ENCODE measurements at places on chromosomes 3 and 15. TPM values are rescaled to one million over a fixed set of nuclear protein-coding genes. Genes with fewer than 3 reads are reported as not detected.

GRCh38 chr3:2810723-2811122, 299.5 kb downstream of the IL5RA start:
- no peak for DNase-seq

DNA sequence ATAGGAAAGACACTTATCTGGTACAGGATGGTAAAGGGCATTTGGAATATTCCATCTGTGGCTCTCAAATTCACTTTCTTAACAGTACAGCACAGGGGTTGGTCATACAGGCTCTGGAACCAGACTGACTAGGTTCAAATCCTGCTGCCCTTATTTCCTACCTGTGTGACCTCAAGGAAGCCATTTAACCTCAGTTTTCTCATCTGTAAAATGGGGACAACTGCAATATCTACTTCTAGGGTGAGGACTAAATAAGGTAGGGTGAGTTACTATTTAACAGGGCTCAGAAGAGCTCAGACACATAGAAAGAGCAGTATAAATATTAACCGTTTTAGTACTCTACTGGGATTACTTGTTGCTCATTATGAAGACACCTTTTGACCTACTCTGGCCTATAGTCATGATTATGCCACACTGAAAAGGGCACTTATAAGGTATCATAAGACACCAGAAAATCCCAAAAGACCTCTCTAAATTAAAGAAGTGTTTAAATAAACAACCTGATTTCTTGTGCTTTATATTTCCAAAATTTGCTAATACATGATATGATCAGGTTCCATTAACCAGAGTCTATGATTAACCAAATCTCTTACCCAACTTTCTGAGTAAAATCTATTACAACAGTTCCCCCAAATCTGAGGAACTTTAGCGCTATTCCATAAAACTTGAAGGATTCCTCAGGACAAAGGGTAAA, 6.5 kb downstream of the RFTN1 start:
- DNase-seq = no peak

The USP50 gene
- total RNA-seq = not detected

- no peak for DNase-seq
Observed at GRCh38 chr15:78730955-78731354, 80.3 kb downstream of the ADAMTS7 start.

- no peak for DNase-seq
Observed at GRCh38 chr3:75110741-75111140, 496.3 kb upstream of the CNTN3 start.

GRCh38 chr3:183895296-183895695, 10.6 kb upstream of the PARL start:
- DNase-seq = no peak

The TRIM42 gene
- not detected for total RNA-seq

DNA sequence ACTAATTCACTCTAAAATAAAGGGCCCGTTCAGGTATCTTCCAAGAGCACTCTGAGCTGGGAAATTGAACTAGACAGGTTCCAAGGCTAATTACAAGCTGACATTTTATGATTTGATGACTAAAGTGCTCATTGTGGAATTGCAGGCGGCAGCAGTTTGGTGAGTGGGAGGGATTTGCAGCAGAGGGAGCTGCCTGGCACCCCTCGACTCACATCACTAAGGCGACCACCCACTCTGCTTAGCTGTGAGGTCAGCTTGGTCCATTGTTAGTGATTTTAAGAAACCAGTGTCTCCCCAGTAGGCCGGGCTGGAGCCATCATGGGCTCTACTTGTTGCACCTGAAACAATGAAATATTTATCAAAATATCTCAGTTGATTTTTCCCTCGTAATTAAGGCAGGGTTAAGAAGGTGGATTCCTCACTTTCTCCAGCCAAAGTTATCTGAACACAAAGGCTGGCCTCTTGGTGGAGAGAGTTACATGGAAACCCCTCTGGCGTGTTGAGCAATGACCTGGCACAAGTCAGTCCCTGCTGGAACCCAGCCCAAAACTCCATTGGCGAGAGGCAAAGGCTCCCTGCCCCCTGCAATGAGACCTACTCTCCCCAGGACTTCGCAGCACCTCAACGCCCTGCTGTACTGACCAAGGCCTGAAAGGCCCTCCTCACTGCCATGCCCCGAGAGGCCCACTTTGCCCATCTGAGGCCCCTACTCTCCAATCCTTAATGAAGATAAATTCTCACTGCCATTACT, 65.0 kb upstream of the ATP2B2 start:
- no peak for DNase-seq

DNA sequence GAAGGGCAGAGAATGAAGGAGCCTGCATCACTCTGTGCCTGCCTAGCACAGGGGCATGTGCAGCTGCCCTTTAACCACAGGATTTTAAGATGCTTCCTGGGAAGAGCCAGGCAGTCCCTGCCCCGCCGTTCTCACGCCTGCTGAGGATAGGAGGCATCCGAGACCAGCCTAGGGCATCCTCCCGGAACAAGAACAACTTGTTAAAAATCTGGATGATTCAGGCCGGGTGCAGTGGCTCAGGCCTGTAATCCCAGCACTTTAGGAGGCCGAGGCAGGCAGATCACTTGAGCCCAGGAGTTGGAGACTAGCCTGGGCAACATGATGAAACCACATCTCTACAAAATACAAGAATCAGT, 15.2 kb downstream of the NRROS start:
- DNase-seq = peak; percentile 72

DNA sequence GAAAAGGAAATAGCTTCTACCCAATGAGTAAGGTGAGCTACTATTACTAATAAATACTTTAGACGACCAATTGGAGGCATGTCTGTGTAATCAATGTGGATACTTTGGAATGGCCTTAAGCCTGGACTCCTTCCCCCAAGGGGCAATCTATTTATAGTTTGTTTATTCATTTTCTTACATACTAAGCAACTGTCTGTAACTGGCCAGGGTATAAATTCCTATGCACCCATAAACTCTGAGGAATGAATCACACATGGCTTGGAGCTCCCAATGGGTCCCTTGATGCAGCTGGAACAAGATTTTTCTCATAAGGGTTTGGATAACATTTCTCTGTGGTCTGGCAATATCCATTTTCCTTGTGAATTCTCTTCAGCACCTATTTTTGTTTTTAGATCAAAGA, 506.8 kb downstream of the EDEM1 start:
- DNase-seq = no peak

GRCh38 chr3:152446495-152446894, 177.8 kb downstream of the MBNL1 start:
- no peak for DNase-seq

GRCh38 chr3:44584646-44585501, at the start of gene ZNF660:
ZNF660 (plus strand) TSS chr3:44584964; CDS start chr3:44594194, 9,230 bp downstream.
- DNase-seq = peak; percentile 47

GRCh38 chr3:74129056-74129455, 485.4 kb downstream of the CNTN3 start:
- DNase-seq = no peak

DNA sequence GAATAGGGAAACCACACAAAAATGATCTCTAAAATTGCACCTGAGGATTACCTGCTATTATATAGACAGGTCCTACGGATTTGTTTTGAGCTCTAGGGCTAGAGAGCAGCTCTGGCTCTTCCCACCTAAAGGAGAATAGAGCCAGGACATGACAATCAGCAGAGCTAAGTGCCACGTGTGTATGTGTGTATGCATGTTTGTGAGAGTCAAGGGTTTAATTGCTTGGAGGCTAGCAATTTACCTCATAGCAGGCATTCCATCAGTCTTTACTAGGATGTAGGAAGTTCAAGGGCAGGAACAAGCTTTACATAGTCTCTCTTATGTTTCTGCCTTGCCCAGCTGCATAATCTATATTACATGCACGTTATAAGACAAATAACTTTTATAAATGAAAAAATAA, 498.2 kb downstream of the NSUN3 start:
- no peak for DNase-seq

GRCh38 chr15:42010434-42010833, 10.4 kb downstream of the PLA2G4E start:
- DNase-seq = peak; percentile 48

GRCh38 chr3:141798448-141798845, 35.2 kb downstream of the GRK7 start:
- DNase-seq = no peak

The SLC28A2 gene
- total RNA-seq = not detected

GRCh38 chr3:52216585-52217408, 8.6 kb downstream of the TLR9 start:
- peak; percentile 96 for DNase-seq

DNA sequence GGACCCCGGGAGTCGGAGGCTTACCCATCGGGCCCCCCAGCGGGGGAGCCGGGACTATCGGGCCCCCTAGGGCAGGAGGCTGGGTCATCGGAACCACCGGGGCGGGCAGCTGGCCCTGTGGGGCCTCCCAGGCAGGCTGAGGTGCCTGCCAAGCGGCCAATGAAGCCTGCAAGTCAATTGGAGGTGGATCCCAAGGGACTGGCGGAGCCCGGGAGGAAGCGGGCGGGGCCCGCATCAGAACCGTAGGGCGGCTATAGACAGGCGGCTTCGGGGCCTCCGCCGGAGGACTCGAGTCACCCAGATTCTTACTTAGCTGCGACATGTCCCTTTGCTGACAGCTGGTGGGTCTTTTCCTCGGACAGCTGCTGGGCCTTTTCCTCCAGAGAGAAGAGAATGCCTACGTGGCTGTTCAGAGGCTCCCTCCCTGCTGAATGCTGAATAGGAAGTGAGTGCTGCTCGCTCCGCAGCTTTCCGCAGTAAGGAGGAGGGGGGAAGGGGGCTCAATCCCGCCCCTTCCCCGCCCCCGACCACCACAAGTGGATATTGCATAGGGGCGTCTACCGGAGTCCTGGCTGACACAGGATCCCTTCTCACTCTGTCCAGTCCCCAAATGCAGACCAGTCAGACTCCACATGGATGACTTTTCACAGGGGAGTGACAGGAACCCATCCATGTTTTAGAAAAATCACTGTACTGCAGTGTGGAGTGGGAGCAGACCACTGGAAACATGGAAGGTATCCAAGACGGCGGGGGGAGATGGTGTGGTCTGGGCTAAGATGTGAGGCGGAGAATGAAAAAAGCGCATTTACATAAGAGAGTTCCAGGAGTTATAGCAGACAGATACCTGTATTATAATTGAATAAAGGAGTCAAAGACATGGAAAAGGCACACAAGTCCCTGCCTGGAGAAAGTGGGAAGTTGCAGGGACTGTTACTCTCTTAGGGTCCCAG, at the start of gene MAGEL2:
Gene MAGEL2, minus strand, starts transcription at position 447 of the 950 bp plus-strand sequence. Its CDS starts 125 bp downstream, at position 322.
- no peak for DNase-seq

- DNase-seq = peak; percentile 74
Observed at GRCh38 chr3:189276444-189277219, 104.9 kb downstream of the TPRG1 start.

- no peak for DNase-seq
Observed at GRCh38 chr3:28316226-28316625, 32.3 kb upstream of the ZCWPW2 start.

DNA sequence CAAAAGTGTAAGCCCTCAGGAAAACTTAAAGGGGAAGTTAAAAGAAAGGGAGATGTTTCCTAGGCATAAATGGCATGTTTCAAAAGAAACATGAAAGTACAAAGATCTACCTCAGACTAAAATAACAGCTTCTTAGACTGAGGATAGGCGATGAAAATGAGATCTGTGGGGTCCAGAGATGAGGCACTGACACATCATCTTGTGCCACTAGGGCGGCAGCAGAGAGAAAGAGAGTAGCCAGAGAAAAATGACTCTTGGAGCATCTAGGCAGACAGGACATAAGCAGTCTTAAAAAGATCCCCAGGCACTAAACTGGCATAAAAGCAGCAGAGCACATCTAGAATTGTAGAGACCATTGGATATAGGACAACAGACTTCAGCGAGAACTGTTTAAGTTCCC, 42.5 kb upstream of the RFX7 start:
- DNase-seq = no peak

The CCDC9B gene
- 61.7 TPM for total RNA-seq

- no peak for DNase-seq
Observed at GRCh38 chr3:52798376-52798977, 3.9 kb downstream of the ITIH3 start.

DNA sequence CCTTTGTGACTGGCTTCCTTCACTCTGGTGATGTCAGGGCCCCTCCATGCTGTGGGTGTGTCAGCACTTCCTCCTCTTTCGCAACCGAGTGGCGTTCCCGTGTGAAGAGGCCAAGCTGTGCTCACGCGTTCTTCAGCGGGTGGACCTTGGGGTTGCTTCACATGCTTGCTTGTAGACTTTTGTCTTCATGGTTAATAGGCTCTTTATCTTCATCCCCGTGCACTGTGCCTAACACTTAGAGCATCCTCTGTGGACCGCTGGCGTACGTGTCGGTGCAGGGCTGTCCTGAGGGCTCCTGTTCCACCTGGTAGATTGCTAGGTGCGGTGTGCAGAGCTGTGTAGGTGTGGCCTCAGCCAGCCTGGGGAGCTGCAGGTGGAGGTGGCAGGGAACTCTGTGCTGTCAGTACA, 182.3 kb downstream of the OR4M2 start:
- DNase-seq = no peak

DNA sequence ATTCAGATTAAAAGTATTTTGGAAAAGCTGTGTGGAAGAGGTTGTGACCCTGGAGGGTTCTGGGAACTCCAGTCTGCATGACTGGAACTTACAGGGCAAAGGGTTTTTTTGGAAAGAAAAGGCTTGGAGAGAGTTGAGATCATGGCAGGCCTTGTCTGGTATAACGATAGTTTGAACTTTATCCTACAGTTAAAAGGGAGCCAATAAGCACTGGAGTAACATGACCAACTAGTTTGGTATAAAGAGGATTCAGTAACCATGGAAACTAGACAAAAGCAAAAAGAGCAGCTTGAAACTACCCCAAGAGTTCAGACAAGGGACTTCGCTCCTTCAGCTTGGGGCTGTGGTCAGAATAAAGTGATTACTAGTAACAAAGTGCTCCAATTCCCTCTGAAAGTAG, 151.2 kb upstream of the TMCO5A start:
- DNase-seq = no peak

The APPL1 gene
- total RNA-seq = 25.4 TPM

The ZNF80 gene
- not detected for total RNA-seq

DNA sequence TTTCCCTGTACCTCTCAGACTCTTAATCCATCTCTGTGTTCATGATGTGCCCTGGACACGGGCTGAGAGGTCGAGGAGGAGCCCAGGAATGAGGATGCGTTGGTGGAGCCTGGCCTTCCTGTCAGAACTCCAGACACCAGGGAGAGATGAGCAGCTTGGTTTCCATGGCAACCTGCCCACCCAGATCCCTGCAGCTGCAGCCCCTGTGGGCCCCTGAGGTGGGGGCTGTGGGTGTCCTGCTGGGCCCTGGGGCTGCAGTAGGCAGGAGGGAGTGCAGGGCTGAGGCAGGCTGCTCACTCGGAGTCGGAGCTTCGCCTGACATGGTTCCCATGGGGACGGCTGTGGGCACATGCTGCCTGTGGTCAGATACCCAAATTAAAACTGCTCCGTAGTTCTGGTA, 7.7 kb upstream of the SCN10A start:
- DNase-seq = no peak
